Activated CD4-positive, alpha-beta T cell treated with anti-CD3 and anti-CD28 coated beads, Interleukin-2, Interleukin-4, amounts not matched to agents 100 ng/mL and 50 ng/mL, durations not matched to agents 16 hours and 8 hours (primary cell): ENCODE measurements at places on chromosomes 4 and X.
A peak's percentile ranks its signal among the peaks of the same experiment; 100 is the strongest.

DNA sequence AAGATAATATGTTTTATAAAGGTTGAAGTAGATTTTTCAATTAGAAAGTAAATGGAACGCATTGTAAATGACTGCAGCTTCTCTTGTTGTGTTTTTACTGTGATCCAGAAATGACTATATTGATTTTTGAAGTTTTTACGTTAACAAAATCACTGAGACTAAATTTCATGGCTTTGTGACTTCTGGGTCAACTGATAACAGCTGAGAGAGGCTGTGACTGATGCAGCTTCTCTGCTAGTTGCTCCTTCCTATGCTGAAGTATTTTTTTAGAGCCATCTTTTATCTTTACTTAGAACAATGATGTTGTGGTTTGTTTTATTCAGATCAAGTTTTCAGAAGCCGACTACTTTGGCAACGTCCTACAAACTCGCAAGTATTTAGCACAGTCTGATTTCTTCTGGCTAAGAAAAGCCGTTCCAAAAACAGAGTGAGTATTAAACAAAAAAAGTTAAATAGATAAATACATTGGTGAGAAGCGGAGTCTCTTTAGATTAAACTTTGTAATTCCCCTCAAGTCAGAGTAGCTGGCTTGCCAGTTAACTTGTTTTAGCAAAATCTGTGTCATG is 94.7 kb upstream of the CBLL2 start:
- peak; percentile 2 for DNase-seq

GRCh38 chr4:7350396-7350795 is 84.3 kb downstream of the PSAPL1 start:
- no peak for DNase-seq

- DNase-seq = no peak
These were observed 367.6 kb downstream of the ARHGAP24 start for GRCh38 chr4:85842540-85842939.

DNA sequence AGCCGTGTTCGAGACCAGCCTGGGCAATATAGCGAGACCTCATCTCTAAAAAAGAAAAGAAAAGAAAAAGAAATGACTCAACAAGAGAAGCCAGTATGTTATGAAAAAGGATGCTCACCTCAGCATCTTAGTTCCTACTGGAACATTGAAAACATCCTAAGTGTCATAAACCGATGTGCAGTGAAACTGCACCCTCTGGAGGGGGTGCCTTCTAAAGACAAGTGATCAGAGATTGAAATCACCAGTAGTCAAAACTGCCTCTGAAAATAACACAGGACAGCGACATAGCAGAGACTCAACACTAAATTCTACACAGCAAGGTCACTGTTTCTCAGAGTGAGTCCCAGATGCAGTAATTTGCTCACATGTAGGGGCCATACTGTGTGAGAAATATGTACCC is 28.0 kb upstream of the ATP6AP2 start:
- DNase-seq = no peak
